Memory B cell (primary cell): ENCODE measurements at places on chromosomes 2 and 18.
A peak's percentile ranks its signal among the peaks of the same experiment; 100 is the strongest.

DNA sequence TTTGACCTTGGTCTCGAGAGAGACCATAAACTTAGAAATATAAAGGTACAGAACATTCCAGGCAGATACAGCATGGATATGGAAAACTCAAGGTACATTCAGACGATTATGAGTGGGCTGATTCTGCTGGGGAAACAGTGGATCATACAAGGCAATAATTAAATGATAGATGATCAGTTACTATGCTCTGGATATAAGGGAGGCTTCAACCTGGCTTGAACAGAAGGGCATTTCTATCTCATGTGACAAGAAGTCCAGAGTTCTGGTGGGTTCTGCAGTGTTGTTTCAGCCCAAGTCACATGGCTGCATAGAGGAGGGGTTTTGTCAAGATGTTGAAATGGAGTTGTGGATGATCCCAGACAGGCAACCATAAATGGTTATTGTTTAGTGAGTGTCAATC is 23.5 kb downstream of the MYO5B start:
- H3K27ac ChIP-seq = no peak overlapping the region
- H3K27me3 ChIP-seq = peaks cover 16% of the 10 kb centered on the region
- no peak for DNase-seq
- H3K4me3 ChIP-seq = no peak overlapping the region
- no peaks in the 10 kb centered on the region for H3K36me3 ChIP-seq

GRCh38 chr2:44515416-44515815 is 153.7 kb downstream of the CAMKMT start:
- H3K4me3 ChIP-seq = no peak overlapping the region
- DNase-seq = no peak
- H3K36me3 ChIP-seq = peaks cover 7% of the 10 kb centered on the region
- H3K27ac ChIP-seq = no peak overlapping the region
- H3K27me3 ChIP-seq = no peaks in the 10 kb centered on the region

DNA sequence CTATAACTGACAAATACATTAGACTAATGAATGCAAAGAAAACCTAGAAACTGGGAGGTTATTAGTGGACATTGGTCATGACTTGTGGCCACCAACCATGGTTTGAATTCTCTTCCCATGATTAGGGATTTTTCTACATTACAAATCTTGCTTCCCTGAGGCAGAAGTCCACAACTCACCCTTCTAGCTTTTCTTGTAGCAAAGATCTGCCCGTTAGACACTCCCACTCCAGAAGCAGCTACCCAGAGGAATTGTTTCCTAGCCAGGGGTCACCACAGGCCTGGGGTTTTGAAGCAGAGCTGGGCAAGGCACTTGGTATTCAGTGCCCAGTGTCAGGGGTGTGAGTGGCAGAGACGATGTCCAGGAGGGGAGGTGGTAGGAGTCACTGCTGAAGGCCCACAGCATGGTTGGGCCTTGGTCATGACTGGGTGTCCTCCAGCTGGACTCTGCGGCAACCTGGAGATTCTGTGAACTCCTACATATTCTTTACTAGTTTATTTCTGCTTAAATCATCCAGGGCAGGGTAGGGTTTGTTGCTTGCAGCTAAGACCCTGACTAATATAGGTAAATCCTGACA is 54.9 kb downstream of the ACTR2 start:
- no peak overlapping the region for H3K27ac ChIP-seq
- no peak overlapping the region for H3K4me3 ChIP-seq
- no peak for DNase-seq
- H3K27me3 ChIP-seq = peaks cover 6% of the 10 kb centered on the region
- H3K36me3 ChIP-seq = no peaks in the 10 kb centered on the region
- peaks cover 14% of the 10 kb centered on the region for H3K4me1 ChIP-seq

DNA sequence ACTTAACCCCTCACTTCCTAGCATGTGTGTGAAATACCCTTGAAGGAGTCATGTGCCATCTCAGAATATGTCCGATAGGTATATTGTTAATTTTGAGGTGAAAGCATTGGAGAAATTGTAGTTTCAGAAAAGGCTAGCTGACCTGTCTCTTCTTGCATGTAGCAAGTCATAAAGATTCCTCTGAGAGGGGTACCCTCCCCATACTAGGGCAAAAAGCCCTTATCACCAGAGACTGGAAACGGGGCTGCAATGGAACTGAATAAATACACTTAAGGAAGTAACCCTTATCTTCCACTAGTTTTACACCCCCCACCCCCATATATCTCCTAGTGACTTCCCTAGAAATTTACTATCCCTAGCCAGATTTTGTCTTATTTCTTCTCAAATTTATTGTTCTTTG is 1.8 kb upstream of the SF3B6 start:
- peak overlapping the region; percentile 99 for H3K27ac ChIP-seq
- no peak for DNase-seq
- H3K36me3 ChIP-seq = peaks cover 5% of the 10 kb centered on the region
- H3K4me1 ChIP-seq = peaks cover 21% of the 10 kb centered on the region

DNA sequence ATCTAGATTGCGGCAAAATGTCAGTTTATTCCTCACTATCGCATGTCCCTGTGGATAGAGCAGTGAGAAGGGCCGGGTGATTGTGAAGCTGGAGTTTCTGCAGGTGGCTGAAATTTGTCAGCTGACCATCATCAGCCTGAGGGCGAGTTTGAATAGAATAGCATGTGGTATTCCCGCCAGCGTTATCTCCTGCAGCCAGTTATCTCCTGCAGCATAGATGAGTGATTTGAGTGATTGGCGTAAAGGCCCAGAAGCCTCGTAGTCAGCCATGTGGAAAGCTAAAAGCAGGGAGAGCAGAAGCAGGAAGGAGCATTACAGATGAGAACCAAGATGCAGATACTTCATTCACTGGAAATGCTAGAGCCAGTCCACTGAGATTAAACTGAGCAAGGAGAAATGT is 65.5 kb downstream of the CABLES1 start:
- no peak overlapping the region for H3K4me3 ChIP-seq
- H3K27ac ChIP-seq = no peak overlapping the region
- H3K4me1 ChIP-seq = peaks cover 2% of the 10 kb centered on the region
- peaks cover 2% of the 10 kb centered on the region for H3K36me3 ChIP-seq
- peaks cover 24% of the 10 kb centered on the region for H3K27me3 ChIP-seq

- H3K27me3 ChIP-seq = no peaks in the 10 kb centered on the region
- H3K27ac ChIP-seq = peak overlapping the region; percentile 91
- H3K36me3 ChIP-seq = no peaks in the 10 kb centered on the region
These were observed 1.0 kb downstream of the ZCCHC2 start for GRCh38 chr18:62523631-62524439.

- no peaks in the 10 kb centered on the region for H3K27me3 ChIP-seq
- H3K27ac ChIP-seq = no peak overlapping the region
- DNase-seq = no peak
- H3K4me3 ChIP-seq = no peak overlapping the region
- no peaks in the 10 kb centered on the region for H3K4me1 ChIP-seq
These were observed 106.4 kb upstream of the CCDC85A start for GRCh38 chr2:56077359-56077915.

DNA sequence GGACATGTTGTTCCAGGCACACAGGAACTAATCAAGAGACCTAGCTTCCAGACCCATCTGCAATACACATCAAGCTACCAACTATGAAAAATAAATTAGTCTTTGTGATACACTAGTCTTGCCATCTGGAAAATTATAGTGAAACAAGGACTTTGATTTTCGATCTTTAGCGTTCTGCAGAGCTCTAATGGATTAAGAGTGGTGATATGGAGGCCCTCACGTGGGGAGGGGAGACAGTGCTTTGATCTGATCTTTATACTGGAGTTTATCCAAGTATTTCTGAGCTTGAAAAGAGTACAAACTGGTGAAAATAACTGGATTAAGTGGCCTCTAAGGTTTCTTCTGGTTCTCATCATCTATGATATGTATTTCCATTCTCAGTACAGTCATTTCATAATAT is 273.4 kb upstream of the CDH7 start:
- H3K27me3 ChIP-seq = no peaks in the 10 kb centered on the region
- H3K4me3 ChIP-seq = no peak overlapping the region
- no peaks in the 10 kb centered on the region for H3K36me3 ChIP-seq
- no peak for DNase-seq
- H3K27ac ChIP-seq = no peak overlapping the region

DNA sequence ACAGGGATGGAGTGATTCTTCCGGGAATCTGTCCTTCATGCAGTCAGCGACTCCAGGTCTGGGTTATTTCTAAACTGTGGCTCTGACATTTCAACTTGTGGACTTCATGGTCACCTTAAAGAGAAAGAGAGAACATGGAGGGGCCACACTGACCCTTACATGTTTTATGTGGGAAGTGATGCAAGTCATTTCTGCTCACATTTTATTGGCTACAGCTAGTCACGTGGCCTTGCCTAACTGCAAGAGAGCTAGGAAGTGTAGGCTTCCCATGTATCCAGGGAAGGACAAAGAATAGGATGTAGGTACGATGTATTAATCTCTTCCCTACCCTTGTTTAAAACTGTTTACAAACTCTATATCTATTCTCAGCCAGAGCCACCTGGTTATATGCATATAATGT is 30.3 kb upstream of the AFTPH start:
- no peaks in the 10 kb centered on the region for H3K36me3 ChIP-seq
- DNase-seq = no peak
- no peak overlapping the region for H3K4me3 ChIP-seq
- no peaks in the 10 kb centered on the region for H3K4me1 ChIP-seq

DNA sequence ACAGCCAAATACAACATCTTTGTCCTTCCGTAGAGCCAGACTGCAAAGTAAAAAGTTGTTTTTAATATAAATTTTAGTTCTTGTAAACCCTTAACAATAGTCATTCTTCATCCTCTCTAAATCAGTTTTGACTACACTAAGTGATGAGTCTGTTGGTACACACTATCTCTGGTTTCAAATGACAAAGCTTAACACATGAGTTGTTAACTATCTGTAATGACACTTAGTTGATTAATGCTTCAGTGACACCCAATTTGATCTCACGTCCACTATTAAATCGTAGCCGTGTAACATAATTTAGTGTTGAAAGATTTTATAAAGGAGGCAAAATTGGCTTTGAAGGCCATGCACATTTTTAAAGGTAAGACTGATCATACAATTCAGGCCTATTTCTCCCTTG is 181.6 kb downstream of the ZNF521 start:
- no peak overlapping the region for H3K4me3 ChIP-seq
- H3K27me3 ChIP-seq = no peaks in the 10 kb centered on the region
- H3K36me3 ChIP-seq = no peaks in the 10 kb centered on the region
- no peak overlapping the region for H3K27ac ChIP-seq
- H3K4me1 ChIP-seq = peaks cover under 1% of the 10 kb centered on the region

- peaks cover 14% of the 10 kb centered on the region for H3K36me3 ChIP-seq
- H3K27me3 ChIP-seq = no peaks in the 10 kb centered on the region
- H3K4me3 ChIP-seq = no peak overlapping the region
- H3K4me1 ChIP-seq = peaks cover 4% of the 10 kb centered on the region
- no peak for DNase-seq
- peak overlapping the region; percentile 71 for H3K27ac ChIP-seq
These were observed 53.2 kb upstream of the ITM2C start for GRCh38 chr2:230811508-230811907.

DNA sequence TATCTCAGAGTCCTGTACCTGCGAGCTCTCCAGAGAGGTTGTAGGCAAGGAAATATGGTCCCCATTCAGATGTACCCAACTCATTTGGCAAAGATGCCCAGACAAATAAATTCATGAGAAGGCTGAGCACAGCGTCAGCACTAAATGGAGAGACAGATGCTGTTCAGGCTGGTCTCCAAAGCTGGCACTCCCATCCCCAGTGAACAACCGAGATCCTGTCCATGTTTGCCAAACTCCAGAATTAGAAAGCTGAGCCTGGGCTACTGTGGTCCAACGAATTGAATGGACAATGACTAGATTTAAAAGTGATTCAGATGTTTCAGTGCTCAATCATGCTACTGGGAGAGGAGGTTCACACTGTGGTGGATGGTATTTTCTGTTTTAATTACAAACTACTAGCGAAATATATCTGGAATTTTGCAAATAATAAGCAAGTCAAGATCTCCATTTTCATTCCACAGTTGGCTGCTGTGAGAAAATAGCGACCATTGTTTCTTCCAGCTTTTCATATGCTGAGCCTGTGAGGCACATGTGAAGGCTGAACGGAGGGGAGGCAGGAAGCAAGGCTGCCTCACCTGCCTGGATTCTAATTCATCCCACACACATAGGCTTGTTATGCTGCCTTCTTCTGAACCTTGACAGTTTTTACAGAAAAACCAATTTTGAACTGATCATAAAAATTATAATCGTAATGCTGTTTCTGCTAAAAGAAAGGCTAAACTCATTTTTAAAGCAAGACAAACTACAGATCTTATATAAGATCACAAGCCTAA is 22.6 kb upstream of the DAPL1 start:
- no peak overlapping the region for H3K4me3 ChIP-seq
- no peaks in the 10 kb centered on the region for H3K36me3 ChIP-seq
- no peaks in the 10 kb centered on the region for H3K4me1 ChIP-seq
- H3K27me3 ChIP-seq = peaks cover 2% of the 10 kb centered on the region

GRCh38 chr2:96344011-96344410 is 8.4 kb downstream of the NCAPH start:
- peaks cover 23% of the 10 kb centered on the region for H3K4me1 ChIP-seq
- no peaks in the 10 kb centered on the region for H3K27me3 ChIP-seq
- H3K36me3 ChIP-seq = no peaks in the 10 kb centered on the region
- peak overlapping the region; percentile 25 for H3K4me3 ChIP-seq
- H3K27ac ChIP-seq = peak overlapping the region; percentile 80

- H3K36me3 ChIP-seq = peaks cover 3% of the 10 kb centered on the region
- no peak overlapping the region for H3K4me3 ChIP-seq
- no peaks in the 10 kb centered on the region for H3K4me1 ChIP-seq
- no peak for DNase-seq
- peaks cover 2% of the 10 kb centered on the region for H3K27me3 ChIP-seq
These were observed 218.2 kb downstream of the KLHL29 start for GRCh38 chr2:23603156-23603555.

- peaks cover 13% of the 10 kb centered on the region for H3K4me1 ChIP-seq
- H3K36me3 ChIP-seq = no peaks in the 10 kb centered on the region
- no peak overlapping the region for H3K4me3 ChIP-seq
- H3K27me3 ChIP-seq = no peaks in the 10 kb centered on the region
These were observed 15.2 kb upstream of the LBH start for GRCh38 chr2:30216157-30216556.

DNA sequence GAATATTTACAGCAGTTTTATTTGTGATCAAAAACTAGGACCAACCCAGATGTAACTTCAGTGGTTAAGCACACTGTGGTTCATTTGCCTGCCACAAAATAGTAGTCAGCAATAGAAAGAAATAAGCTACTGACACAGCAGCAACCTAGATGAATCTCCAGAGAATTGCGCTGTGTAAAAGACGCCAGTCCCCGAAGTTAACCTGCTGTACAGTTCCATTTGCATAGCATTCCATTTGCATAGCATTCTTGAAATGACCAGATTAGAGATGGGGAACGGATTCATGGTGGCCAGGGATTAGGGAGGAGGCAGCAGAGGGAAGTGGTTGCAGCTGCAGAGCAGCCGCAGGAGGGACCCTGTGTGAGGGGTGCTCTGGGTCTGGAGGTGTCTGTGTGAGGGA is 39.3 kb upstream of the NFATC1 start:
- H3K36me3 ChIP-seq = peaks cover 14% of the 10 kb centered on the region
- H3K4me3 ChIP-seq = no peak overlapping the region
- H3K4me1 ChIP-seq = peaks cover 15% of the 10 kb centered on the region
- no peaks in the 10 kb centered on the region for H3K27me3 ChIP-seq
- DNase-seq = no peak

- H3K4me1 ChIP-seq = no peaks in the 10 kb centered on the region
- H3K27me3 ChIP-seq = peaks cover 12% of the 10 kb centered on the region
- no peak overlapping the region for H3K27ac ChIP-seq
- H3K4me3 ChIP-seq = no peak overlapping the region
- no peak for DNase-seq
- no peaks in the 10 kb centered on the region for H3K36me3 ChIP-seq
These were observed 4.1 kb upstream of the LOXHD1 start for GRCh38 chr18:46660957-46661749.

- H3K36me3 ChIP-seq = no peaks in the 10 kb centered on the region
- no peak overlapping the region for H3K4me3 ChIP-seq
- peaks cover 2% of the 10 kb centered on the region for H3K27me3 ChIP-seq
- H3K27ac ChIP-seq = no peak overlapping the region
- H3K4me1 ChIP-seq = no peaks in the 10 kb centered on the region
- DNase-seq = no peak
These were observed 27.2 kb upstream of the BBS5 start for GRCh38 chr2:169452080-169452479.
